Fibroblast of villous mesenchyme (primary cell): ENCODE measurements at places on chromosomes 12 and 14. TPM values are rescaled to one million over a fixed set of nuclear protein-coding genes. Genes with fewer than 3 reads are reported as not detected.

The SDS gene
- total RNA-seq, result not detected in 2 replicates

The CDH24 gene
- total RNA-seq, result 6.4 and 10.8 TPM in 2 replicates

The DTX1 gene
- total RNA-seq, result not detected in 2 replicates

The NGB gene
- total RNA-seq, result not detected in 2 replicates

The NT5DC3 gene
- total RNA-seq, result 12.2 and 22.9 TPM in 2 replicates

The TAS2R14 gene
- 4.5 and 6.9 TPM in 2 replicates for total RNA-seq

The IL26 gene
- not detected in 2 replicates for total RNA-seq

The SLC16A7 gene
- 31.2 and 32.0 TPM in 2 replicates for total RNA-seq

The ACVRL1 gene
- total RNA-seq, result 10.8 and 18.0 TPM in 2 replicates
